ENCODE measurements at places on chromosomes 6 and 20.

GRCh38 chr20:47934761-47935160, 149.5 kb upstream of the SULF2 start:
- peak; percentile 11 for DNase-seq

- no peak for DNase-seq
Measured at GRCh38 chr6:158911746-158912480, 88.1 kb downstream of the RSPH3 start.

GRCh38 chr6:147287869-147288271, 83.7 kb downstream of the STXBP5 start:
- DNase-seq = peak; percentile 48

DNA sequence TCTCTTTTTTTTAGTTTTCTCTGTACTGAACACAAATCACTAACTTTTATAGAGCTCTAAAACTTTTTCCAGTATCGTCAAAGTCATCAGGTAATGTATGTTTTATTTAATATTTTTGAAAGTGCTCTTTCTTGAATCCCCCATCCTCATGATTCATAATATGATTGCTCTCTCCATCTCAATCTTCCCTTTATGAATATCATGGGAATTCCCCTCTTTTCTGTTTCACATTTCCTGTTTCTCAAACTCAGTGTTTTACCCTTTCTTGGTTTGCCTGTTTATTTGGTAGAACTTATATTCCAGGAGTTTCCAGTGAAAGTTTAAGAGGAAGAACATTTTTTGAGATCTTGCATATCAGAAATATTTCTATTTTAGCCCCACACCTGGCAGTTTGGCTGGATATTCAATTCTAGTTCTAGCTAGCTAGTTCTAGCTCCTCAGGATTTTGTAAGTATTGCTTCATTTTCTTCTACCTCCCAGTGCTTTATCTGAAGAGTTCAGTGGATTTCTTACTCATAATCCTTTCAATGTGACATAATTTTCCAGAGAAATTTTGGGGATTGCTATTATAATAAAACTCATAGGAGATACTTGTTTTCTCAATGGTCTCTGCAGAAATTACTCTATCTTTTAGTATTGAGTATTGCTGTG, 6.1 kb upstream of the C6orf58 start:
- DNase-seq = no peak

GRCh38 chr6:116666869-116667268, 1.7 kb downstream of the ZUP1 start:
- DNase-seq = no peak

- DNase-seq = peak; percentile 11
Measured at GRCh38 chr6:79438030-79438429, 99.2 kb downstream of the LCA5 start.

GRCh38 chr6:143141442-143141841, 80.8 kb downstream of the AIG1 start:
- DNase-seq = peak; percentile 52

- DNase-seq = peak; percentile 36
Measured at GRCh38 chr20:1368448-1369199, 24.2 kb downstream of the FKBP1A start.

- DNase-seq = no peak
Measured at GRCh38 chr6:168238159-168238909, 81.2 kb downstream of the DACT2 start.
